ENCODE measurements at places on chromosomes 2 and 18. TPM values are rescaled to one million over a fixed set of nuclear protein-coding genes. Genes with fewer than 3 reads are reported as not detected.

Gene SMYD5
- total RNA-seq: 21.5 TPM

Gene MOB1A
- total RNA-seq: 192 TPM

Gene CRACDL
- not detected for total RNA-seq

Gene ZEB2
- total RNA-seq: 32.3 TPM

Gene SPAG16
- total RNA-seq: 32.3 TPM

Gene LAMA1
- 0.98 TPM for total RNA-seq

Gene TMEM37
- not detected for total RNA-seq

Gene HES6
- 8.3 TPM for total RNA-seq

Gene DNAH6
- 0.10 TPM for total RNA-seq

Gene CD207
- not detected for total RNA-seq

Gene HIBCH
- 23.7 TPM for total RNA-seq

Gene CYP1B1
- total RNA-seq: 1.2 TPM

Gene TEX44
- total RNA-seq: not detected

Gene CREB1
- 39.8 TPM for total RNA-seq

Gene SUCLG1
- total RNA-seq: 91.9 TPM

Gene RTKN
- 17.7 TPM for total RNA-seq

Gene GKN2
- not detected for total RNA-seq

Gene ERBB4
- not detected for total RNA-seq

Gene CHRNA1
- total RNA-seq: 7.5 TPM

Gene LYPD6B
- 21.6 TPM for total RNA-seq

Gene PRR30
- total RNA-seq: not detected

Gene CCDC85A
- not detected for total RNA-seq

Gene RRM2
- 144 TPM for total RNA-seq

Gene WNT6
- 4.2 TPM for total RNA-seq

Gene GAREM2
- total RNA-seq: 0.88 TPM

Gene VWC2L
- total RNA-seq: not detected

Gene ADRA2B
- total RNA-seq: not detected

Gene EN1
- total RNA-seq: not detected

Gene ANO7
- total RNA-seq: 0.72 TPM

Gene ARPC2
- total RNA-seq: 648 TPM
